ENCODE measurements at places on chromosomes 2 and 18.

DNA sequence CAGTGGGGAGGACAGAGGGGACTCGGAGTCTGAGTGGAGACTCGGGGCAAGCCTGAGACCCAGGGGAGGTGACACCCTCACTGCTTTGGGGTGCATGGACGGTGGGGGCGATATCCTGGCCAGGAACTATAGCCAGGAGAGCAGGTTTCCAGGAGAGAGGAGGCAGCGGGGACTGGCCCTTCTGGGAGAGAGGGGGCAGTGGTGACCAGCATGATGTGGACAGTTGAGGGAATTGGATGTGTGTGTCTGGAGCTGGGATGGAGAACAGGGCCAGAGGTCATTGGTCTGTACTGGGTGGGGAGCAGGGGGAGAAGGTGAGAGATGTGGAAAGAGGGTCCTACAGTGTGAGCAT lies 63.6 kb downstream of the ACKR3 start:
- DNase-seq: no peak

GRCh38 chr18:42773870-42774269 lies 341.6 kb downstream of the RIT2 start:
- no peak for DNase-seq

DNA sequence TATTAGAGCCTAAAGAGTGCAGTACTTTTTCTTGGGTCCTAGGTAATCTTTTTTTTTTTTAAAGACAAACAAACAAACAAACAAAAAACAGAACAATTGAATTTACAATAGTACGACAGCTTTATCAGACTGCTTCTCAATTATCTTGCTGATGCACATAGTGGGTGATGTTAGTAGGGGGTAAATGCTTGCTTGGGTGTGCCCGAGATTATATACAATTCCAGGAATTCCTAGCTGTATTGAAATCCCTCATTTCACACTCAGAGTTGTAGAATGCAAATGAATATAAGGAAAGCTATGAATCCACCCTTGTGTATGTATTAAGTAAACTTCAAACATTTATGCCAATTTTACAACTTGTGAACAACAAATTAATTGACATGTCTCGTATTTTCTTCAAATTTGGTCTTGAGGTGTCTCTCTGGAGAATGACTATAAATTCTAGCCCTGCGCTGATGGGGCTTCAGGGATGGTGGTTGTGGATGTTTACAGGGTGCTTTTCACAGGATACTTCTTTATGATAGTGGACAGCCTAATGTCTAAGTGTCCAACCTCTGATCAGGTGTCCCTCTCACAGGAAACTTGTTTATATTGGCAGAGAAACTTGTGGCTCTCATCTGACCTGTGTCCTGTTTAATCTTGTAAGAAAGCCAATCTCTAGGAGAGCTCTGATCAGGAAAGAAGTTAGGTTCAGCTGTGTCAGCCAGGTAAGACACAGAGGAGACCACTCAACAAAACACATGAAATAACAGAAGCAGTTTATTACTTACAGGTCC lies 61.9 kb upstream of the SLC39A10 start:
- no peak for DNase-seq

DNA sequence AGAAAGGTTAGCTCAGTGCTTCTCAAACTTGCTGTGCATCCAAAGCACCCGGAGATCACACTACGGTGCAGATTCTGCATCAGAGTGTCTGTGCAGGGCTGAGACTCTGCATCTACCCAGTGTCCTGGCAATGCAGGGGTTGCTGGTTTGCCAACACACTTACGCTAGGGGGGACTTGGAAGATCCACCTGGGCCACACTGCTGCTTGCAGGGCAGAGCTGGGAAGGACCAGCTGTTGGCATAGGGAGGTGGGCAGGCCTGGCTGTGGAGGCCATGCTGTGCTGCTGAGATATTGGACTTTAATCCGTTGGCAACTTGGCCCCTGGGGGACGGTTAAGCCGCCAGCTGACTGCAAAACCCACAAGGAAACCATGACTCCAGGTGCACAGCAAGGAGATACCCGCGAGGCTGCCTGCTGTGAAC lies 397.6 kb upstream of the HS6ST1 start:
- no peak for DNase-seq

DNA sequence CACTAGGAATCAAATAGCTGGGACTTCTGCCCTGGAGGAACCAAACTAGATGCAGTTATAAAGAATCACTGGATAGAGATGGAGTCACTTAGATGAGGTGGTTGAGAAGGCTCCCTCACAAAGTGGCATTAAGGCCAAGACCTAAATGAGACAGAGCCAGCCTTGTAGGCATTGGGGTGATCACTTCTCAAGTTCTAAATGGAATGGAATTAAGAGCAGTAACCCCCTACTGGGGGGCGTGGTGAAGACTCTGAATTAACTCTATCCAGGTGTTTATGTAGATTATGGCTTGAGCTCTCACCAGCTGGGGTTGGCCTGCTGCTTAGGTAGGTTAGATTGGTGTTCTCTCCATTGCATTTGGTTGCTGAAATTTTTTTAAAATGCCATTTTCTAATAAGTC lies 71.3 kb downstream of the TTC27 start:
- no peak for DNase-seq

- DNase-seq: no peak
Measured at GRCh38 chr18:55651236-55651635, 63.2 kb upstream of the TCF4 start.

GRCh38 chr2:111958901-111959300 lies 60.5 kb downstream of the MERTK start:
- DNase-seq: no peak

GRCh38 chr2:164430166-164430783 lies 191.0 kb downstream of the GRB14 start:
- DNase-seq: peak; percentile 54

DNA sequence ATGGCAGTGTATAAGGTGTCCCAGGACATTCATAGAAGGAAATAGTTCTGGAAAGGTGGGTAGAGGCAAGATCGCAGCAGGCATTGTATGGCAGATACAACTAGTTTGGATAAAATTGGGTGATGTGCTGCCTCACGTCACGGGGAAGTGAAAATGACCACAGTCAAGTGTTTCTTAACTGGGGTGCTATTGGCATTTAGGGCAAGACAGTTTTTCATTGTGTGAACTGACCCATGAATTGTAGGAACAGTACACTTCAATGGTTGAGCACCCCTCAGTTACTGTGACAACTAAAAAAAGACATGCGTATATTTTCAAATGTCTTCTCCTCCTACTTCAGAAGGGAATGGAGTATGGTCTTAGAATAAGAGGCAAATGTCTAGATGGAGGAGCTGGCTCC lies 22.3 kb upstream of the CYRIA start:
- DNase-seq: no peak

DNA sequence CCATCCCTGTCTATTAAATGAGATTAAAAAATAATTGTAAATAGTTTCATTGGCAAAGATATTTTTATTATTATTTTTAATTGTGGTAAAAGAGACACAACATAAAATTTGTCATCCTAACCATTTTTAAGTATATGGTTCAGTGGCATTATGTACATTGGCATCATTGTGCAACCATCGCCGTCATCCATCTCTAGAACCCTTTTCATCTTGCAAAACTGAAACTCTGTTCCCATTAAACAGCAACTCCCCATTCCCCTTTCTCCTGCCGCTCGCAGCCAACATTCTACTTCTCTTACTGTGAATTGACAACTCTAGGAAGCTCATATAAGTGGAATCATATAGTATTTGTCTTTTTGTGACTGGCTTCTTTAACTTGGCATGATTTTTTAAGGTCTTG lies 25.3 kb downstream of the LAMA3 start:
- no peak for DNase-seq

GRCh38 chr2:70341477-70341765 lies 39.6 kb upstream of the FAM136A start:
- DNase-seq: no peak

GRCh38 chr2:86298411-86299390 lies 38.7 kb downstream of the REEP1 start:
- DNase-seq: peak; percentile 69

DNA sequence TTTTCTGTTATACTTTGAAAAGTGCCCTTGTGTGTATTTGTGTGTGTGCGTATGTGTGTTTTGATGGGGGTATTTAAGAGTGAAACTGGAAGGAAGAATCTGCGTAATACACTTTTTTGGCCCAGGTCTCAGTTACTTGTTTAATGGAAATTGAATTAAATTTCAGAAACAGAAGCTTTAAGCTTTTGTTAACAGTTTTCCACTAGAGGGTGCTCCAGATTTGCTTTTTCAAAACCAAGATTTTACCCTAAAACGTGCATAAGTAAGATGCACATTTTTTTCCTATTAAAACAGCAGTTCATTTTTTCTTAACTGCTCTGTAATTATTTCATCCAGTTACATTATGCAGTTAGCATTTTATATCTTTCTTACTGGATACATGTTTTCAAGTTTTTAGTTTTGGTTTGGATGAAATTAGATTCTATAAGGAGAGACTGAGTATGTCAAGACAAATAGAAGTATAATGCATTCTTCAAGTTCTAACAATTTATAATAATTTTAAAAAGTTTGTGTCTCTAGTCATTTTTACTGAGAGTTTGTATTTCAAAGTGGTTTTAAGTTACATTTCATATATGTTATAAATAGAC lies 97.2 kb downstream of the PIK3C3 start:
- no peak for DNase-seq

GRCh38 chr2:136363900-136364299 lies 246.0 kb upstream of the CXCR4 start:
- no peak for DNase-seq

DNA sequence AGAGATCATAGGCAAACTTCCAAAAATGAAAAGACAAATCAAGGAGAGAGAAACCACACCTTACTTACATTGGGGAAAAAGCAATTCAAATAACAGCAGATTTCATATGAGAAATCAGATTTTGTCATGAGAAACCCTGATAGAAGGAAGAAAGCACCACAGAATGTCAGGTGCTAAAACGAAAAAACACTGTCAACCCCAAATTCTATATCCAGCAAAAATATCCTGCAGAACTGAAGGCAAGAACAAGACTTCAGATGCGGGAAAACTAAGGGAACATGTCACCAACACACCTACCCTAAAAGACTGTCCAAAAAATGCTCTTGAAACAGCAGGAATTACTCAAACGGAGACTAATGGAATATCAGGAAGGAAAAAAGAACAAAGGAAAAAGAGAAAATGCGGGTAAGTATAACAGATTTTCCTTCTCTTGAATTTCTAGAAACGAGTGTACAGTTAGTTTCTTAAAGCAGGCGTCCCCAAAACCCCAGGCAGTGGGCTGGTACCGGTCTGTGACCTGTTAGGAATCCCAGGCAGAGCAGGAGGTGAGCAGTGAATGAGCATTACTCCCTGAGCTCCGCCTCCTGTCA lies 7.3 kb upstream of the ID2 start:
- DNase-seq: no peak

DNA sequence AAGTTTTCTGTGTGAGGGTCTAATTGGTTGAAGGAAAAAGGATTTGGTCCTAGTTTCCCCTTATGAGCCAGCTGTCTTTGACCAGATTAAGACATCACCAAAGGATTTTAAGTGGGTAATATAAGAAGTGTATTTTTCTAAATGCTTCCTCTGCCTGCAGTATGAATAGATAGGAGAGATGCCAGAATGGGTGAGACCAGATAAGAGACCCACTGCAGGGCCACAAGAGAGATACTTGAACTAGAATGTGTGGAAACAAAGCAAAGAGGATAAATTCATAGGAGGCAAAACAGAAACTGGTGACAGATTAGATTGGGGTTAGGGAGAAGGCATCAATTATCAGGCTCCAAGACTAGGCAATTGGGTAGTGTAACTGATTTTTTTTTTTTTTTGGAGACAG lies 1.1 kb upstream of the HDHD2 start:
- DNase-seq: no peak

- no peak for DNase-seq
Measured at GRCh38 chr2:241298673-241299072, 16.8 kb downstream of the HDLBP start.

- DNase-seq: no peak
Measured at GRCh38 chr18:25726298-25726697, 364.1 kb downstream of the SS18 start.

DNA sequence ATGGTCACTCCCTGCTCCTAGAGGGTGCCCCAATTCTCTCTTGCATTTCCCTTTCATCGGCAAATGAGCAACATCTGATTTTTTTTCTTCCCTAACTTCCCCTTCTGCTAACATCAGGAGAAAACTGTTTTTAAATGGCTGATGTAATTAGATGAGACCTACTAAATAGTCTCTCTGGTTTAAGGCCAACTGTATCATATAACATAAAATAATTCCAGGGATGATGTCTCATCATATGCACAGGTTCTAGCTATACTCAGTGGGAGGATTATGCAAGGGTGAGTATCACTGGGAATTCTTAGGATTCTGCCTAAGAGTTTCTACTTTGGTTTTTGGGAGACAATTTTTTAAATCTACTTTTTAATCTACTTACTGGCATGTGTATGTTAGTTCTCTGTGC lies 193.4 kb downstream of the PARD3B start:
- no peak for DNase-seq

DNA sequence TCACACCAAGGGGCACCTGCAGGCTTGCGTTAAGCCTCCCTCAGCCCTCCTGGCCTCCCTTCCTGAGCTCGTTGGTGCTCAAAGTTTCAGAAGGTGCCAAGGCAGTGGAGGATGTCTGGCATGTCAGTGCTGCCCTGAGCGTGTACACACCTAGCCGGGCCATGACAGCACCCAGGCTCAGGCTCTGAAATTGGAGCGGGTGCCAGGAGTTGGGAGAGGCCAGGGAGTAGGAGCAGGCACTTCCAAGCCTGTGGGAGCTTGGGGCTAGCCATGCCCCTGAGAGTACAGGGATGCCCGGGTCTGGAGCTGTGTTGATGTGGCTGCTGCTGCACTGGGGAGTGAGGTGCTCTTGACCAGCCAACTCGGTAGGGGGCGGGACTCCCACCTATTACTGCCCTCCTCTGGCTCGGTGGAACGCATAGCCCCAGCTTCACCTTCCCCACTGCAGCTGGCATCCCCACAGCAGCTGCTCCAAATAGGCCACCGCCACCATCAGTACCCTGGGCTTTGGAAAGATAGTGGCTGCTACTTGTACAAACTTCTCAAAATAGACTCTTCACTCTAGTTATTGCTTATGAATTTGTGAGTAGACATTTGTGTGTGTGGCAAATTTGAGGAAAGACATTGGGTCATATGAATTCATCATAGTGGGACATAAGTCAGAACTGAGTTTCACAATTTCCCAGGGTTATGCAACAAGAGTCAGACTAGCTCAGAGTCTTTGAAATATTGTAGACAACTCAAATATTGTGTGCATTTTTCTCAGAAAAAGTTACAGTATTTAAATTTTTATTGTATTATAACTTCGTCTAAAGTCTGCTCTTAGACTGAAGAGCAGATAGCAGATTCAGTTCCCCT lies 6.8 kb upstream of the PCARE start:
- DNase-seq: no peak

DNA sequence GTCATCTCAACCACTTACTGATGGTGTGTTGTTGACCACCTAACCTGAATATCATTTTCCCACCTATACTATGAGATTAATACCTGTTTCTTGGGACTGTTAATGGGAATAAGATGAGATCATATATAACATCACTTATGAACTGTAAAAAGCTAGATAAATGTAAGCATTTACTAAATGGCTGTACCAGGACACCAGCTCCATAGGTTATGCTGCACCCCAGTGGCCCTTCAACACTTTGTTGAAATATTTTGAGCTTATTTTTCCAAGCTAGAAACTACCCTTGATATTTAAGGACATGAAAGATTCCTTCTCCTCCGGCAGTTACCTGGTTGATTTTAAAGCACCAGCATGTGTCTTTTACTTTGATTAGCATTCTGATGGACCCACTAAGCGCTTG lies 138.0 kb upstream of the CDCA7 start:
- DNase-seq: no peak

GRCh38 chr2:16717477-16717876 lies 51.8 kb upstream of the CYRIA start:
- DNase-seq: no peak
